Activated CD4-positive, alpha-beta T cell treated with anti-CD3 and anti-CD28 coated beads, Interleukin-2, amount 10 ng/mL, durations not matched to agents 24 days and 14 days (primary cell): ENCODE measurements at places on chromosomes 16 and 17. TPM values are rescaled to one million over a fixed set of nuclear protein-coding genes. Genes with fewer than 3 reads are reported as not detected.
A peak's percentile ranks its signal among the peaks of the same experiment; 100 is the strongest.

The FBXW10 gene
- total RNA-seq: 0.09 TPM in 2 replicates

The EVPLL gene
- not detected in 2 replicates for total RNA-seq

The RASL10B gene
- total RNA-seq: 0.71 and 0.72 TPM in 2 replicates

The OTOP2 gene
- not detected in 2 replicates for total RNA-seq

The ZNF286A gene
- 24.5 and 25.6 TPM in 2 replicates for total RNA-seq

The SDR42E2 gene
- total RNA-seq: 0.07 TPM in 1 of 2 replicates, not detected in the other

The DNAH17 gene
- total RNA-seq: 0.02 TPM in 2 replicates

The EPX gene
- total RNA-seq: not detected in 2 replicates

The TMIGD1 gene
- total RNA-seq: not detected in 2 replicates

The TNP2 gene
- total RNA-seq: not detected in 2 replicates

DNA sequence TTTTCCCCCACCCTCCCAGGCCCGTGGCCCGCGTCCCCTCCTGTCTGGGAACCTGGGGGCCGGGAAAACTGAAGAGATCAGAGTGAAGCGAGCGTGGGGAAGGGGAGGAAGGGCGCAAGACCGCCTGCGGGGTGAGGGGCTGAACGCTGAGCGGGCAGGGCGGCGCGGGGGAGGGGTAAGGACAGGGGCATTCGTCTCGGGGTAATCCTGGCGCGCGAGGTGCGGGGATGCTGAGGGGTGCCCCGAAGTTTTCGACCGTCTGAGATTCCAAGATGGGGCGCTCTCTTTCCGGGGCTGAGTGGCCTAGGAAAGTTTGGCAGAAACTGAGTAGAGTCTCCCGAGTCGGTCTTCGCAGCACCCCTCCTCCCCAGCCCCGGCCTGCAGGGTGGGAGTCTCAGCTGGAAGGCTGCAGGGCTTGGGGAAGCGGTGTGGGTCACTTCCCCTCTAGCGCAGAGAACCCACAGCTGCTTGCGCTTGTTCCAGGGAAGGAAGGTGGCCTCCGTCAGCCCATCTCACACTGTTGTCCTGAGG lies 555 bp downstream of the TTYH2 start:
- peak overlapping the region; percentile 72 for H3K27ac ChIP-seq
- H3K4me3 ChIP-seq: peak overlapping the region; percentile 82
- H3K36me3 ChIP-seq: peaks cover 24% of the 10 kb centered on the region
- peaks cover 46% of the 10 kb centered on the region for H3K4me1 ChIP-seq
- no peaks in the 10 kb centered on the region for H3K27me3 ChIP-seq

- H3K36me3 ChIP-seq: peaks cover 5% of the 10 kb centered on the region
- DNase-seq: peak; percentile 74
- H3K4me1 ChIP-seq: peaks cover 71% of the 10 kb centered on the region
- H3K4me3 ChIP-seq: peak overlapping the region; percentile 92
These were observed 18.6 kb downstream of the CD7 start for GRCh38 chr17:82298538-82299421.

DNA sequence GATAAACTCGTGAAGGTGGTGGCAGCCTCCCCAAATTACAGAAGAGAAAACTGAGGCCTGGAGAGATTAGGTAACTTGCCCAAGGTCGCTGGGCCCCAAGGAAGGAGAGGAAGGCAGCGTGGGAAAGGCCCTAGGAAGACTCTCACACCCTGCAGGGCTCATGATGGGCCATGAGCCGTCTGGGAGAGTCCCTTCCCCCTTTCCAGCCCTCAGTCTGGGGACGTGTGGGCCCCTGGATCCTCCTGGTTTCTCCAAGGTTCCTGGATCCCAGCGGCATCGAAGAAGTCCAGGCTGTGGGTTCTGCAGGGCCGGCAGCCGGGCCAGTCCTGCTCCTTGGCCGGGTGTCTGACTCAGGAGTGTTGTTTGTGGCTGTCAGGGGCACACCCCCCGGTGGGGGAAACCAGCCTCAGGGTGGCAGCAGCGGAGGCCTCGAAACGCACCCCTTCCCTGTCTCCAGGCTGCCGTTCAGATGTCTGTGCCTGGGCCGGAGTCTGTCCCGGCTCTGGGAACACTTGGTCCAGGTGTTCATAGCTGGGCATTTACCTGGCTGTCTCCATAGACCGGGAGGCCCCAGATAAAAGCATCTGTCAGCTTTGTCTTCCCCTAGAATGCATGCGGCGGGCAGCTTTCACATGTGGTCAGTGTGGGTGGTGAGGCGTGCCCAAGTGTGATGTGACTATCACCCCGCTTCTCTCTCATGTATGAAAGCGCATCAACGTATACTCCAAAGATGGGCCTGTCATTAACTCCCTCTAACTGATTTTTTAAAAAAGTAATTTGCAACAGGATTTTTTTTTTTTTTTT lies 3.7 kb upstream of the RAP1GAP2 start:
- H3K4me3 ChIP-seq: peak overlapping the region; percentile 39
- no peaks in the 10 kb centered on the region for H3K36me3 ChIP-seq
- peaks cover 17% of the 10 kb centered on the region for H3K27me3 ChIP-seq
- H3K4me1 ChIP-seq: peaks cover 60% of the 10 kb centered on the region
- H3K27ac ChIP-seq: no peak overlapping the region
- peak; percentile 77 for DNase-seq

- H3K4me3 ChIP-seq: no peak overlapping the region
- DNase-seq: no peak
- no peaks in the 10 kb centered on the region for H3K36me3 ChIP-seq
- no peak overlapping the region for H3K27ac ChIP-seq
- H3K27me3 ChIP-seq: no peaks in the 10 kb centered on the region
These were observed 212.3 kb downstream of the ZNF423 start for GRCh38 chr16:49643429-49644144.

GRCh38 chr17:42135664-42136653 lies 13.4 kb downstream of the HSPB9 start:
- no peaks in the 10 kb centered on the region for H3K27me3 ChIP-seq
- DNase-seq: no peak
- peak overlapping the region; percentile 78 for H3K27ac ChIP-seq
- H3K36me3 ChIP-seq: peaks cover 17% of the 10 kb centered on the region

DNA sequence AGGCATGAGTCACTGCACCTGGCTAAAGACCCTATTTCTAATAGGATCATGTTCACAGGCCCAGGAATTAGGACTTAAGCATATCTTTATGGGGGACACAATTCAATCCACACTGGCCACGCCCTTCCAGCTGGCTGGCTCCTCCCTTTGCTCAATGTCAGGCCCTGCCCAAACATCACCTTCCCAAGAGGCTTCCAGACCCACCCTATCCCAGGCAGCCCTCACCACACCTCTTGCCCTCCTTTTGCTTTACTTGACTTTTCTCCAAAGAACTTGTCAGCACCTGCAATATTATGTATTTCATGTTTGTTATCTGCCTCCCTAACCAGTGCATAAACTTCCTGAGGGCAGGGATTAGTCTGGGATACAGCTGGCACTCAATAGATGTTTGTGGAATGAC lies 109.6 kb upstream of the CDH5 start:
- H3K27me3 ChIP-seq: no peaks in the 10 kb centered on the region
- no peaks in the 10 kb centered on the region for H3K4me1 ChIP-seq
- DNase-seq: no peak
- no peak overlapping the region for H3K4me3 ChIP-seq
- H3K27ac ChIP-seq: no peak overlapping the region

GRCh38 chr16:31127182-31127581 lies 8.3 kb downstream of the PRSS8 start:
- no peak overlapping the region for H3K27ac ChIP-seq
- H3K27me3 ChIP-seq: no peaks in the 10 kb centered on the region

DNA sequence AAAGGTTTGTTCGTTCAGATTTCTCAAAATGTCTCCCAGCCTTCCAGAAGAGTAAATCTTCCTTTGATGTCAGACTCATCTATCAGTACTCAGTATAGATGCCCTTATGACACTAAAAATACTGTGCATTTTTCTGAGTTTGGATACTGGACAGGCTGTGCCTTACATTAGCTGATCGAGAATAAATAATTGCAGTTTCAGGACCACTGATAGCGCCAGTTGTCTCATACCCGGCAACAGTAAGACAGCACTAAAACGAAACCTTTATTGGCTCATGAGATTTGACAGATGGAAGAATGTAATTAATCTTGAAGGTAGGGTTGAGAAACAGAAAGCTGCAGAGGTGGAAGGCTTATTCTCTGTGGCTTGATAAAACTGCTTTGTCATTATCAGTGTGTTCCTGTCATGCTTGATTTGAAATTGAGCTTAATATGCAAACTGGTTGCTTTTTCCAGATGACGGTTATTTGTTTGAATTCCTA lies 1.2 kb downstream of the ATP6V0A1 start:
- peaks cover 8% of the 10 kb centered on the region for H3K36me3 ChIP-seq
- DNase-seq: peak; percentile 78
- peaks cover 36% of the 10 kb centered on the region for H3K4me1 ChIP-seq
- H3K4me3 ChIP-seq: peak overlapping the region; percentile 89

DNA sequence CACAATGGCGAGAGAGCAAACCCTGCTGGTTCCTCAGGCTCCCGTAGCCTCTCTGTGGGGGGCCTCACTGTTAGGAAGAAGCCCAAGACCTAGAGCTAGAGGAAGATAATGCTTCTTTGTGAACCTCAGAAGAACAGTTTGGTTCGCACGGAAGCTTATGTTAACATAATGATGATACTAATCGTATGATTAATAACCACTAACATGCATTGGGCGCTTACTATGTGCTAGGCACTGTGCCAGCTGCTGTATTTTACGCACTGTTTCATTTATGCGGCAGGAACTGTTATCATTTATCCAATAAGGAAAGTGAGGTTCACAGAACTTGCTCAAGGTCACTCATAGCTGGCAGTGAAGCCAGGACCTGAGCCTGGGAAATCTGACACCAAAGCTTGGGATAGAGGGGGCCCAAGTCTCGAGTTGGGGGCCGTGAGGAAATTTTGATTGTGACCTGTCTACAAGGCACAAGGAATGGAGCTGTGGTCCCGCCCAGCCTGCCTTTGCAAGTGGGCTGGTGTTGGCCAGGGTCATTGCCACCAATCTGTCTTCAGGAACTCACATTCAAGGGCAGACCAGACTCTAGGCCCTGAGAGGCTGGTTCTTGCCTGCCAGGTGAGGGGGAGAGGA lies 6.8 kb downstream of the PRCD start:
- H3K27me3 ChIP-seq: peaks cover 17% of the 10 kb centered on the region
- H3K27ac ChIP-seq: no peak overlapping the region
- DNase-seq: no peak

GRCh38 chr17:75384751-75385150 lies 20.7 kb downstream of the GRB2 start:
- H3K27me3 ChIP-seq: no peaks in the 10 kb centered on the region
- DNase-seq: no peak
- no peak overlapping the region for H3K27ac ChIP-seq
- H3K36me3 ChIP-seq: peaks cover 25% of the 10 kb centered on the region

DNA sequence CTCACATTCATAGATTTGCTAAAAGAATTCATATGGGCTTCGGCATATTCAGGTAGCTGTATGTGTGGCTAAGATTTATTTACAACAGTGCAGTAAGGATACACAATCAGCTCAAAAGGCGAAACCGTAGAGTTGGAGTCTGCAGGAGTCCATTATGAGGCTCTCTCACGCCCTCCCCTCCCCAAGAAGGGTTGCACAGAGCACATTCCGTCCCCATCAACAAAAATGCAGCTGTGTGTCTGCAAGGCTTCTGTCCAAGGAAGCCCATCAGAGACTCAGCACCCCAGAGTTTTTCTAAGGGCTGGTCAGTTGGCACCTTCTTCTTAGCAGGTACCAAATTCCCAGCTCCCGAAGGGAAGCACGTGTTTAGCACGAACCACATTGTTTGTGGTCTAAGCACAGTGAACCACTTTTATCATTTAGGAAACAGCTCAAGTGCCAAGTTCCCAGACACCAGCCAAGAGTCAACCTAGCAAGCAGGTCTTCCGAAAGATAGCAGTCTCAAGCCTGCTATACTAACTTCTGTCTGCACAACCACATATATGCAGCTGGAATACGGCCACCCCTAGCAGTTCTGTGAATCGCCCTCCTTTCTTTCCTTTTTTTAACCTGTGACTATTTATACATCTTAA lies 28.5 kb upstream of the MEAK7 start:
- no peak for DNase-seq
- H3K36me3 ChIP-seq: peaks cover 62% of the 10 kb centered on the region
- H3K4me1 ChIP-seq: peaks cover 23% of the 10 kb centered on the region
- H3K27me3 ChIP-seq: no peaks in the 10 kb centered on the region
- no peak overlapping the region for H3K27ac ChIP-seq

GRCh38 chr17:56648321-56648720 lies 54.8 kb downstream of the NOG start:
- no peak for DNase-seq
- H3K27me3 ChIP-seq: peaks cover 8% of the 10 kb centered on the region
- H3K27ac ChIP-seq: no peak overlapping the region
- no peak overlapping the region for H3K4me3 ChIP-seq
- H3K4me1 ChIP-seq: no peaks in the 10 kb centered on the region

DNA sequence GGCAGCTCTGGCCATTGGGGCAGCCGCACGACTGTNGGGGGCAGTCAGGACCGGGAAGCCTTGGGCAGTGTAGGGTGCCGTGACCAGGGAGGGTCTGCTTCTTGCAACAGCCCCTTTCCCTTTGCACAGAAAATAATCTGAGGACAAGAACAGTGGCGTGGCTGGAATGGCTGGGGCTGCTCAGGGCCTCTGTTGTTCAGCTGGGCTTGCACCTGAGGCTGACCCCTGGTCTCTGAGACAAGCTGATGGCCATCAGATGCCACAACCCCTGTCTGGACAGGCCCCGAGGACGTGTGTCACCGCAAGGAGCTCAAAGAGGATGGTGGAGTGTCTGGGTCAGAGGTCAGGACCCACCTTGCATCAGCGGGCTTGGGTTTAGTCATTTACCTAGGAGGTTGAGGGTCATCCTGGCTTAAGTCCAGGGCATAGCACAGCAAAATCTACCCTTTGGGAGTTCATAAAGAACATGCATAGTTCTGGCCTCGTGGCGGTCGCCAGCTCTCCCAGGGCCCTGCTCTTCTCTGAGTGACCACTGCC lies 46.9 kb downstream of the METRNL start:
- H3K27me3 ChIP-seq: peaks cover 30% of the 10 kb centered on the region
- peaks cover 4% of the 10 kb centered on the region for H3K4me1 ChIP-seq
- H3K36me3 ChIP-seq: no peaks in the 10 kb centered on the region
- no peak overlapping the region for H3K27ac ChIP-seq
- no peak for DNase-seq

- H3K36me3 ChIP-seq: peaks cover 22% of the 10 kb centered on the region
- no peak for DNase-seq
- H3K27ac ChIP-seq: peak overlapping the region; percentile 89
- peaks cover 84% of the 10 kb centered on the region for H3K4me1 ChIP-seq
These were observed 22.8 kb downstream of the KSR1 start for GRCh38 chr17:27478901-27479538.

GRCh38 chr17:70655176-70655958 lies 486.0 kb downstream of the KCNJ2 start:
- DNase-seq: no peak
- no peaks in the 10 kb centered on the region for H3K27me3 ChIP-seq

- H3K4me1 ChIP-seq: no peaks in the 10 kb centered on the region
- H3K4me3 ChIP-seq: no peak overlapping the region
- H3K27me3 ChIP-seq: peaks cover 4% of the 10 kb centered on the region
These were observed 90.3 kb downstream of the GOSR1 start for GRCh38 chr17:30567231-30568116.

DNA sequence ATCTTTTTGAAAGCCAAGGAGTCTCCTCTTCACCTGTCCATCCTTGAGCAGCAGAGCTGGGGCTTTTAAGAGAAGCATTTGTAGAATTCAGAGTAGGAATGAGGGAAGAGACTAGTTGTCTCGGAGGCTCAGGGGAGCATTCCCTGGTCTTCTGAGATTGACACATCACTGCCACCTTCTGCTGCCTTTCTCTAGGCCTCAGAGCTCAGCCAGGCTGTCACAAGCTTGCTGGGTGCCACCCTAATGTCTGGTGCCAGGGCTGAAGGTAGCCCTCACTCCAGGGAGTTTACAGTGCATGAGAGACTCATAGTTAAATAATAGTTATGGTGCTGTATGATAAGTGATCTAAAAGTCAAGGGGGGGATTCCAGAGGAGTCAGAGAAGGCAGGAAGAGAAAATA lies 39.7 kb downstream of the B9D1 start:
- H3K27me3 ChIP-seq: peaks cover 14% of the 10 kb centered on the region
- no peak overlapping the region for H3K4me3 ChIP-seq
- H3K36me3 ChIP-seq: no peaks in the 10 kb centered on the region
- no peak overlapping the region for H3K27ac ChIP-seq
